Stimulated activated CD8-positive, alpha-beta memory T cell treated with anti-CD3 and anti-CD28 coated beads, Interleukin-7, amount 100 ng/mL, for 4 hours (primary cell): ENCODE measurements at places on chromosomes 4 and X.

DNA sequence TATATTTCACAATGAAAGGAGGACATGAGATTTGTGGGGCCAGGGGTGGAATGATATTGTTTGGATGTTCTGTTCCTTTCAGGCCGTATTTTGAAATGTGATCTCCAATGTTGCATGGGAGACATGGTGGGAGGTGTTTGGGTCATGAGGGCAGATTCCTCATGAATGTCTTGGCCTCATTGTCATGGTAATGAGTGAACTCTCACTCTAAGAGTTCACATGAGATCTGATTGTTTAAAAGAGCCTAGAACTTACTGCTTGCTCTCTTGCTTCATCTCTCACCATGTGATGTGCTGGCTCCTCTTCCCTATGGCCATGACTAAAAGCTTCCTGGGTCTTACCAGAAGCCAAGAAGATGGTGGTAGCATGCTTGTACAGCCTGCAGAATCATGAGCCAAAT is 1183.0 kb downstream of the TECRL start:
- DNase-seq, result no peak

GRCh38 chr4:95248720-95249425 is 299.9 kb downstream of the UNC5C start:
- no peak for DNase-seq

DNA sequence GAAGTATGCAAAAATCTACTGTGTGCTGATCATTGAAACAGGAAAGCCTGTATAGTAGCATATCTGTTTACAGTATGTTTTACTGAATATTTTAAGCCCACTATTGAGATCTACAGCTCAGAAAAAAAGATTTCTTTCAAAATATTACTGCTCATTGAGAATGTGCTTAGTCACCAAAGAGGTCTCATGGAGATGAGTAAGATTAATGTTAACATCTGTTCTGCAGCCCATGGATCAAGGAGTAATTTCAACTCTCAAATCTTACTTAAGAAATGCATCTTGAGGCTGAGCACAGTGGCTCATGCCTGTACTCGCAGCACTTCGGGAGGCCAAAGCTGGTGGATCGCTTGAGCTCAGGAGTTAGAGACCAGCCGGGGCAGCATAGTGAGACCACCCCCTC is 3.3 kb downstream of the RNF4 start:
- no peak for DNase-seq

DNA sequence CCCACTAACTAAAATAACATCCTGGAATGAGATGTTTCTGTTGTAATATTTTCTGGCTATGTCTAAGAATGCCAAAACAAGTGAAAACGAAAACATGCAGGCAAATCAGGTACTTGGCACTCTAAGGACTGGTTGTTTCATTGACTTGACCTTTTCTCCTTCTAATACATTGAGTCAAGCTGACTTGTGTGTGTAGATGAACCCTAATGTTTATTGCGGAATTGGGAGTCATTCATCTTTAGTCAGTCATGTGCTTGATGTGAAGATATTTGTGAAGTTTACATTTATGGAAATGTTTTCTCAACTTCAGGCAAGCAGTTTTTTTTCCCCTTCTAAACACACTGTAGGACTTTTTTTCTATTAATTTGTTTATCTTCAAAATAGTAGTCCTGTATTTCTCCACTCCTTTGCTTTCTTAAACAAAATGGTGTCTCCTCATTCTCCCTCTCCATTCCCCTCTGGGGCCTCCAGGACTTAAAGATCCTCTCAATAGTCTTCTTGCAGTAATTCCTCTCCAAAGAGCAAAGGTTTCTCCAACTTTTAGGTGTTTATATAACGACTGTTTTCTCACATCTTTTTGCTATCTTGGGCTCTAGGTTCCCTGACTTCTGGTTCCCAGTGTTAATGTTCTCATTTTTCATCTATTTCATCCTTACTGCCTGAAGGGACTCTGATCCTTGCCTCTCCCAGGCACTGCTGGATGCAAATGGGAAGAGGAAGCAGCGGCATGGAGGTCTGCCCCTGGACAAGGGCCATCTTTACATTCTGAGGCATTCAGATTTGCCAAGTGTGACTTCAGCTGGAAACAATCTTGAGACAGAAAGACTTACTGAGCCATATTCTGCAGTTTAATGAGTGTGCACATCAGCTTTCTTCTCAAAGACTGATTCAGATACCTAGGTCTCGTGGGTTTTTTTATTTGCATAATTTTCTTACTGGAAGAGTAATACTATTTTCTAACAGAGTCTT is 166.4 kb downstream of the ARHGAP6 start:
- DNase-seq, result no peak

- no peak for DNase-seq
Observed at GRCh38 chr4:158189422-158189821, 16.6 kb upstream of the GASK1B start.

- no peak for DNase-seq
Observed at GRCh38 chr4:108377021-108377420, 208.3 kb upstream of the LEF1 start.

GRCh38 chr4:33063241-33063640 is 2343.1 kb downstream of the PCDH7 start:
- no peak for DNase-seq

- no peak for DNase-seq
Observed at GRCh38 chr4:3655963-3656362, 110.2 kb upstream of the ADRA2C start.

- DNase-seq, result no peak
Observed at GRCh38 chrX:22025751-22026150, 6.4 kb upstream of the PHEX start.

GRCh38 chr4:79050541-79050880 is 111.3 kb upstream of the PAQR3 start:
- no peak for DNase-seq

GRCh38 chrX:101483705-101484104 is 1.6 kb upstream of the ARMCX4 start:
- DNase-seq, result no peak

DNA sequence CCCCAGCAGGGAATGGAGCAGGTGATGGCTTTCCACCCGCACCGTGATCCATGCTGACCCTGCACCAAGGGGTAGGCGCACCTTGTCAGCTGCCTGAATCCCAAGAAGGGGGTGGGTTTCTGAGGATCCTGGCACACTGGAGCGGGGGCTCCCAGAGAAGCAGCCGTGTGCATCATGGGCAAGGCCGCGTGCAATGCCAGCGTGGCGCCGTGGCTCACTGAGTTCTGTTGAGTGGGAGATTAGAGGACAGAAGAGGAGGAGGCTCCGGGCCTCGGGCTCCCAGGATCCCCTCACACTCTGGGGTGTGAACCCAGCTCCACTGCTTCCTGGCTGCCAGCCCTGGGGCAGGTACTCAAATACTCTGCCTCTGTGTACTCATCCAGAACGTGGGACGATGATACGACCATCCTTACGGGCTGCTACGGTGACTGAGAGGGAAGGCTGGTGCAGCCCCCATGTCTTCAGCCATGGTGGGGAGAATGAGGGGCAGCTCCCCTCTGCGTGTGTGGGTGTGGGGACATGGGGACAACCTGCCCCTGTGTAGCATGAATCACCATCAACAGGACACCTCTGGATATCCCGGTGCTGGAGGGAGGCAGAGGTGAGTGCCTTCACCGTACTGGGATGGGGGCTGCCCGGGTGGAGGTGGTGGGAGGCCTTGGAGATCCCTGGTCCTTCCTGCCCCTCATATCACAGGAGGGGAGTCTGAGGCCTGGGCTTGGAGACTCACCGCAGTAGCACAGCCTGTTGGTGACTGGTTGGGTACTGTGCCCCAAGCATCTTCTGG is 52.6 kb downstream of the CPZ start:
- DNase-seq, result no peak

DNA sequence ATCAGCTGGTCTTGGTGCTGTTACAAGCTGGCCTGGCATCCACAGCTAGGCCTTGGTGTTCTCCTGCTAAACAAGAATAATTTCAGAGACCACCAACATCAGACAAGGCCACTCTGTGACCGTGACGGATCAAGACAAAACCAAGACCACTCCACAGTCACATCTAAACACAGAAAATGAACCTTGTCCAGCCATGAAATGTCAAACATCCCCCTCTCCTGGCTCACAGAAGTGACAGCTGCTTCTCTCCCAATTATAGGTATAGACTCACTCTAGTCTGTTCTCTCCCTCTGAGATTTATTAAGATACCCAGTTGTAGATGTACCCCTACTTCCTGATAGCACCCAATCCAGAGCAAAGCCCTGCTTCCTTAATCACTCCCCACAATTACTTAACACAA is 40.4 kb downstream of the EFHC2 start:
- DNase-seq, result no peak

GRCh38 chrX:53356186-53356585 is 66.3 kb downstream of the SMC1A start:
- no peak for DNase-seq
